Activated CD8-positive, alpha-beta memory T cell treated with anti-CD3 and anti-CD28 coated beads, Interleukin-2, amount 50 U/mL, for 4 hours (primary cell): ENCODE measurements at places on chromosomes 2 and 18.
A peak's percentile ranks its signal among the peaks of the same experiment; 100 is the strongest.

DNA sequence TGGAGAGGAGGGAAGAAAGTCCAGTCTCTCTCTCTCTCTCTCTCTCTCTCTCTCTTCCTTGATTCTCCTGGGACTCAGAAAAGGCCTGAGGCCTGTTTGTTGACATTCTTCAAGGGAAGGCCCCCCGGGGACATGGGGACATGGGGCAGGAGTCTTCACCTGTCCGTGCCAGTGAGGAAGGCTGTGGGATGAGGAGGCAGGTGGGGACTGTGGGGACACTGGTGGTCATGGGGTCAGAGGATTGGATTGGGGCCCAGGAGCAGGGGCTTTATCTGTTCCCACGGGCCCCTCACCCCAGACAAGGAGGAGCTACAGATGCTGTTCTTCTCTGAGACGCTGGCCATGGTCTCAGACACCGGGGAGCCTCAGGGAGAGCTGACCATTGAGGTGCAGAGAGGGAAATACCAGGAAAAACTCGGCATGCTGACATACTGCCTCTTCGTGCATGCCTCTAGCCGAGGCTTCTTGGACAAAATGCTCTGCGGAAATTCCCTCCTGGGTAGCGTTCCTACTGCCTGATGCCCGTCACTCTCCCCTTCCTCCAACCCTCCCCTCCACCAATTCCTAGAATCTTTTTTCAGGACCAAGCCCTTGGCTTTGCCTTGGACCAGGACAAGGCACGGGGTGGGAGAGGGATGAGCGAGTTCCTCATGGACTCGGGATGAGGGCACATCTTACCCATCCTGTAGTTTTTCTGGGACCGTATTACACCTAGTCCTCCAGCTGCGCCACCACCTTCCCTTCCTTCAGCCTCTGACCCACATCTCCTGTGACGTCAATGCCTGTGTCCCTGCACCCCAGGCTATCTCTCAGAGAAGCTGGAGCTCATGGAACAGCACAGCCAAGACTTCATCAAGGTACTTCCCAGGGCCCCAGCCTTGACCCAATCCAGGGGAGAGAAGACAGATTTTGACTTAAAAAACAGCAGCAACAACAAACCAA lies 850 bp downstream of the CATIP start:
- no peak for DNase-seq

GRCh38 chr2:10080536-10081304 lies 509 bp upstream of the CYS1 start:
- no peak for DNase-seq

DNA sequence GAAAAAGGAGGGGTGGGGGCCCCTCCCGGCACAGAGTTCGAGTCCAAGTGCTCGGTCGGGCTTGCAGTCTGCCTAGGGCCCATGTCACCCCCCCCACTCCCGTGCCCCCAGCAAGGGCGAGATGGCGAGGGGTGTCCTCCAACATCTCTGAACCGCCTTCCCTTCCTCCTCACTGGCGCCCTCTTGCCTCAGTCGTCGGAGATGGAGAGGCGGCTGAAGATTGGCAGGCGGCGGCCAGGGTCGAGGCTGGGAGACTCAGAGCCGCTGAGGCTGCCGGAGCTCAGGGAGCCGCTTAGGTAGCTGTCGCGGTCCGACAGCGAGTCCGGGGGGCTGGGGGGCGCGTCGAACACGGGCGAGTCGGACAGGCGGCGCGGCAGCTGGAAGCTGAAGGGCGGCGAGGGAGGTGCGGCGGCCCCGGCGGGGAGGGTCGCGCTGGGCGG lies 2.3 kb downstream of the ZFP36L2 start:
- DNase-seq = peak; percentile 71

- DNase-seq = no peak
These were observed 67.5 kb upstream of the RGPD5 start for GRCh38 chr2:109726379-109727270.

DNA sequence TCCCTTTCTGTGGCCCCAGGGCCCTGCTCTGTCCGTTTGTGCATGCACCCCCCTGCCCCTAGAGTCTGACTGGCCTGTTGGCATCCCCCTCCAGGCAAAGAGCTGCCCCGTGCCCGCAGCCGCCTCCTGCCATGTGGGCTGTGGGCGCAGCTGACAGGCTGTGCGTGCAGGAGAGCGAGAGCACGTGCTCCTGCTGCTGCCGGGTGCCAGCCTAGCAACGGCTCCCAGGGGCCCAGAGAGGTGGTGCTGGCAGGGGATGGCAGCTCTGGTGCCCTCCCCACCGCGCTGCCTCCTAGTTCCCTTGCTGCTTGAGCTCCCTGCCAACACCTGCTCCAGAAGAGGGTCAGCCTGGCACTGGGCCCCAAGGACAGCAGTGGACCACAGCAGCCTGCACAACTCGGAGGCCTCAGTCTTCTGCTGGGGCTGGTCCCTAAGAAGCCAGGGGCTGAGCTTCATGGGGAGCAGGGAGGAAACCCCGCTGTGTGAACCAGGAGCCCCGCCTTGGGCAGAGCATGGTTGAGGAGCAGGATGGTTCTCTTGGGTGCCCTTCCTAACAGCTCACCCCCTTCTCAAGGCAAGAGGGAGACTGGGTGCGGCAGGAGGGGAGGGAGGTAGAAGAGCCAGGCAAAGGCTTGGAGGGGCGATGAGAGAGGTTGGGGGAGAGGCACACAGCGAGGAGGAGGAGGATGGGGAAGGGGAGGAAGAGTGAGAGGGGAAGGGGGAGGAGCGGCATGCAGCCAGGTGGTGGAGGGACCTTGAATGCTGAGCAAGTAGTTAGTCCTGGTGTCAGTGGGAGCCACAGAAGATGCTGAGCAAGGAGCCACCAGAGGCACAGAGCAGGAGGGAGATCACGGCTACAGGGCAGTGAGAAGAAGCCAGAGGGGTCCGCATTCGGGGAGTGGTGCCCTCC lies 23.8 kb upstream of the PTMA start:
- DNase-seq = no peak

- DNase-seq = no peak
These were observed 1342.0 kb upstream of the ZEB2 start for GRCh38 chr2:145861940-145862339.

GRCh38 chr18:73261243-73261642 lies 393.5 kb upstream of the NETO1 start:
- DNase-seq = no peak

- DNase-seq = no peak
These were observed 55.0 kb upstream of the SERPINB2 start for GRCh38 chr18:63832470-63832869.

GRCh38 chr18:37428288-37428974 lies 137.2 kb downstream of the CELF4 start:
- no peak for DNase-seq

DNA sequence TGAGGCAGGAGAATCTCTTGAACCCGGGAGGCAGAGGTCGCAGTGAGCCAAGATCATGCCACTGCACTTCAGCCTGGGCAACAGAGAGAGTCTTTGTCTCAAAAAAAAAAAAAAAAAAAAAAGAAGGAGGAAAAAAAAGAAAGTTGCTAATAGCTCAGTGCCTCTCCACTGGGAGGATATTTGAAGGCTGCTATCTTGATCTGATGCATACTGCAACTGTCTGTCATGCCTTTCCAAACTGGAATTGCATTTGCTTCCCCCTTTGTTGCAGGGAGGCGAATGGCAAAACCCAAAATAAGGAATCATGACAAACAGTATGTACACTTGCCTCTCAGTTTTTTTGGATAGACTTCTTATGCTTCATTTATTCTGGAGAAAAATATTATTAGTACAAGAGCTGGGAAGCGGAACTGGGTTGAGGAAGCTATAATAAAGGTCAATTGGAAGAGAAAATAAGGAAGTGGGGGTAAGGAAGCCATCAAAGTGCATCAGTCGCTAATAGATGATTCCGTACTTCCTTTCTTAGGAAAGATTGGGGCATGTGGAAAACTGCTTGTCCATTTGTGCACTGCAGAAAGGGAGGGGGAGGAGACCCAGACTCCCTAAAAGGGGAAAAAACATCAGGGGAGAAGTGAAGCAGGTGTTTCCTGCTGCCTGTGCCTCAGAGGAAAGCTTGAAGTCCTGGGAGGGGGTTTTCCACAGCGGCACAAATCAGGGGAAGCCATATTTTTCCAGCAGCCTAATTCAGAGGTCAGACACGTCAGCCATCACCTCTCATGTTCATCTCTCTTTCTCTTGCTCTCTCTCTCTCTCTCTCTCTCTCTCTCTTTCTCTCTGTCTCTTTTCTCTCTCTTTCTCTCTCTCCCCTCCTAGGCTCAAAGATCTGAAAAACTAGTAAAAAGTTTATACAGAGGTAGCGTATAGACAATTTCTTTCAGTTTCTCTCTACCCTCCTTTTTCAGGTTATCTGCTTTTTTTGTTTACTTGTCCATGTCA lies 301.4 kb upstream of the TNP1 start:
- no peak for DNase-seq

GRCh38 chr2:30310955-30311354 lies 79.6 kb downstream of the LBH start:
- DNase-seq = peak; percentile 37

GRCh38 chr18:33212363-33212762 lies 228.2 kb downstream of the CCDC178 start:
- DNase-seq = no peak

DNA sequence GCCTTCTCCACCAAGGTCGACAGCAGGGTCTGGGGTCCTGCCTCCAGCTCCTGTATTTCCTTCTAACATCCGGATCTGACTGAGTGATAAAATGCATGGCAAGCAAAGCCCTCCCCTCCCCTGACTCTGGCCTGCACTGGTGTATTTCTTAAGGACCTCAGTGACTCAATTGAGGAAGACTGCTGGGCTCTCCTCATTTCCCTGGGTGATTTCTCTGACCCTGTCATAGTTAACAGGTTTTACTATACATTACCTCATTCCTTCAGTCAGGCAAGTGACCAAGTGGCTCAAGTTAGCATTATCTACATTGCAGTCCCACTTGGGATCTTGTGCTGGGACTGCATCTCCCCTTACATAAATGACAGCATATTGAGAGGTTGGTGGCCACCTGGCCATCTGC lies 38.8 kb upstream of the CCBE1 start:
- no peak for DNase-seq

- no peak for DNase-seq
These were observed 128.7 kb downstream of the PLA2R1 start for GRCh38 chr2:159933727-159934049.

DNA sequence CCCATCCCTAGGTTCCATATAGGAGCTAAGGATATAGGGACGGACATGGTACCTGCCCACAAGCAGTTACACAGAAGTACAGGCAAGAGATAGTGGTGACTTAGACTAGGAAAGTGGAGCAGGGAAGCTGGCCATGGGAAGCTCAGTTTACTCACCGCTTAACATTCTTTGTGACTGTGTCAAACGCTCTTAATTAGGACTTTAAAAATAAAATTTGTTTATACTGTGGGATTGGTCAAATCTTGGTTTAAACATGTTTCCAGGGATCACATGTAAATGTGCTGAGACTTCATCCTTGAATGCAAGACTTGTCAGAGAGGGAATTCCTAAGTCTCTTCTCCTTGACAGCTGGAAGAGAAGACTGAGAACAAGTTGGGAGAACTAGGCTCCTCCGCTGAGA lies 107.3 kb downstream of the MTCL1 start:
- DNase-seq = no peak

- no peak for DNase-seq
These were observed 301.3 kb downstream of the LPIN1 start for GRCh38 chr2:12047761-12048160.

DNA sequence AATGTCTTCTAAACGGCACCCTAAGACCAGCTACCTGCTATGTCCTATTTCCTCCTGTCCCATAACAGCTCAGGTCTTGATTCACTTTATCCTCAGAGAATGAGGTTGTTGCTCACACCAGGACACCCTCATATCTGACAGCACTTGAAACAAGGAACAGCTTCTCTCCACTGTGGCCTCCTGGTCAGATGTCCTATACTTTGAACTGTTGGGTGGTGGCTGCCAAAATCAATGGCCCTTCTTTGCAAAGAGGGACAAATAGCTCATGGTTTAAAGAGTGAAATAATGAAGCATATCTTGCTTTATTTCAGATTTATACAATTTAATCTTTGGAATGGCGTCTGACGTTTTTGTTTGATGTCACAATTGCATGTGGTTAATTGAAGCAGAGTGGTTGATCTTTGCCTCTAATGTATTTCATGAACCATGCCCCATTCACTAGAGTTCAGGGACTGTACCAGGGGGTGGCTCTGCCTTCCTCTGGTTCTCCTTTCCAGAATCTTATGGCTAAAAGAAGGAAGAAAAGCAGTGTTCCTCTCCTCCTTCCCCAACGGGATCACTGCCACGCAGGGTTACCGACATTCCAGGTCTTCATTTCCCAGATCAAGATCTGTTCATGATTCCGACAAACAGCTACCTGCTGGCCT lies 24.1 kb upstream of the ZCCHC2 start:
- DNase-seq = no peak

- peak; percentile 27 for DNase-seq
These were observed 68.8 kb downstream of the DOK6 start for GRCh38 chr18:69469444-69469919.

- no peak for DNase-seq
These were observed 977 bp downstream of the SLC8A1 start for GRCh38 chr2:40450796-40451430.

- DNase-seq = no peak
These were observed 541.0 kb upstream of the KLHL29 start for GRCh38 chr2:22843919-22844537.

GRCh38 chr2:223523551-223524001 lies 78.6 kb downstream of the SCG2 start:
- DNase-seq = no peak

- no peak for DNase-seq
These were observed 148.2 kb upstream of the HNRNPA3 start for GRCh38 chr2:177064422-177064821.

- no peak for DNase-seq
These were observed 67.3 kb downstream of the TMEM18 start for GRCh38 chr2:609881-610280.

DNA sequence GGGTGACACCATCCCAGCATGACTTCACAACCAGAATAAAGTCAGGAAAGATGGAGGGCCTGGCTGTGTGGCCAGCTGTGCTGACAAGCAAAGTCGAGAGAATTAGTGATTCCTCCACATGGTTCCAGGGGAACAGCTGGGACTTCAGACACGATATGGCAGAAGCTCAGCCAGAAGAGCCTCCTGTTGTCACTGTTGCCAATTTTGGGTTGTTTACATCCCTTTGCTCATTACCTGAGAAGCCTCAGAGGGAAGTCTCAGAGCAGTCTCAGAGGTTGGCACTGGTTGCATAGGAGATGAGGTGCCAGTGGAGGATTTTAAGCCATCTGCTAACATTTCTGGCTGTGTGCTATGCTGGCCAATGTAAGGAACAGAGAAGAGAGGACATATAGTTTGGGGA lies 16.0 kb downstream of the LINC00305 start:
- no peak for DNase-seq

DNA sequence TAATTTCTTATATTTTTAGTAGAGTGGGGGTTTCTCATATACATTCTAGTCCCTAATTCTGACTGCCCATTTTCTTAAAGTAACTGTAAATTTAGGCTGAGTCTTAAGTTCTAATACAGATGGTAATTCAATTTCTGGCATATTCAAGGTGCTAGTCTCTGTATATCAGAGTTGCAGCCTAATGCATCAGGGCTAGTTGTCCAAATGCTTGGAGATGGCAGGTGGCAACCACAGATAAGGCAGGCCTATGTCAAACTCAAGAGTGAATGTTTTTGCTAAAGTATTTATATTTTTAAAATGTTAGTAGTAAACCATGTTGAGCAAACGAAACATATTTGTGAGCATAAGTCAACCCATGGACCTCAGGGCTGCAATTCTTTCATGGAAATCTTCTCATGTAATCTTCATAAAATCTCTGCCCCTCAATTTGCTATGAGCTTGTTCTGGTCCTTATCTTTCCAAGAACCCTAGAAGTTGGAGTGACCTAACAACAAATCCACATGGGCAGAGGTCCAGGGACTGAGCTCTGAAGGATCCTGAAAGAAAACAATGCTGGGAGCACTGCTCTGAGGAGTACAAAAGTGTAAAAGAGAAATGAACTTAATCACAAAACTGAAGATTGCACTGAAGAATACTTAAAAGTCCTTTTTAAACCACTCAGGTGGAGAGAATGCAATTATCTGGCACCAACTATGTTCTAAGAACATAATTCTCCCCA lies 27.3 kb upstream of the DSC2 start:
- no peak for DNase-seq
